Kidney (tissue), 22 donors: ENCODE measurements at places on chromosomes 1 and 21.

- no peak for DNase-seq
Observed at GRCh38 chr1:24714859-24715520, 30.3 kb upstream of the CLIC4 start.

GRCh38 chr1:157099633-157100009 is at the start of gene ETV3L:
ETV3L (minus strand) TSS chr1:157099808; CDS start chr1:157099523, 285 bp downstream.
- no peak for DNase-seq

- DNase-seq = peak; percentile 88
Observed at GRCh38 chr1:167442142-167442848, 76.0 kb downstream of the CD247 start.

DNA sequence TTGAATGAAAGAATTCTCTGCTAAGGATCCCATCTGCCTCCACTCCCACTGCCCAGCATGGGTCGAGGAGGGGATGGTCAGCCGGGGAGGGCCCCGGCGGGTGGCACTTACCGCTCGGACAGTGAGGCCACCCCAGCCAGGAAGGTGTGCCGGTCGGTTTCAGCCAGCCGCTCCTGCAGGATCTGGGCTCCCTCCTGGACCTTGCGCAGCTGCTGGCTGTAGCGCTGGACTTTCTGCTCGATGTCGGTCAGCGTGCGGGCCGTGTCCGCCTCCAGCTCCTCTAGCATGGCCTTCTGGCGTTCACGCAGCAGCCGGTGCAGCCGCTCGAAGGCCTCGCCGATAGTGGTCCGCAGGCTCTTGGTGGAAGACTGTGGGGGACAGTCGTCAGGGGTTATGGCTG is 22.3 kb downstream of the TRIM62 start:
- DNase-seq = no peak

- DNase-seq = no peak
Observed at GRCh38 chr1:86138746-86139145, 17.8 kb downstream of the COL24A1 start.

DNA sequence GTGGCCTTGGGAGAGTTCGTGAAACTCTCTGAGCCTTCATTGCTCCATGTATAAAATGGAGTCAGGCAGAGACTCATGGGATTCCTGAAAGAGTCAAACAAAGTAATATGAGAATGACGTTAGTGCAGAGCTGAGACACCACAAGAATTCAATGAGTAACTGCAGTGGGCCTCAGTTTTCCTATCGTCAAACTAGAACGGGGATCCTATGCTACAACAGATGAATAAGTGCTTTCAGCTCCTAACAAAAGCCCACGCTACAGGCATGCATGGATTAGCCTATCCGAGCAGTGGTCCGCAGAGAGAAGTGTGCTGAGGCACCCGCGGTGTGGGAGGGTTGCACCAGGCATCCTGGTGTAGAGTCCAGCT is 124.7 kb downstream of the SYF2 start:
- DNase-seq = no peak
